ENCODE measurements at places on chromosomes 2 and 18. TPM values are rescaled to one million over a fixed set of nuclear protein-coding genes. Genes with fewer than 3 reads are reported as not detected.

ERBB4 gene
- 0.03 TPM for polyA plus RNA-seq

PLGLB1 gene
- 140 TPM for polyA plus RNA-seq

ACMSD gene
- polyA plus RNA-seq = 81.7 TPM

ACTR2 gene
- polyA plus RNA-seq = 42.9 TPM

C1GALT1C1L gene
- polyA plus RNA-seq = 0.07 TPM

CYP27A1 gene
- polyA plus RNA-seq = 298 TPM
